GM23248 (cell line): ENCODE measurements at places on chromosomes 11 and 22. TPM values are rescaled to one million over a fixed set of nuclear protein-coding genes. Genes with fewer than 3 reads are reported as not detected.

GRCh38 chr11:9250139-9250582, 15.0 kb downstream of the DENND5A start:
- H3K27ac ChIP-seq = no peak overlapping the region
- 0 out of 2 replicates have a peak, but pooled peaks cover 1% of the 10 kb centered on the region for H3K36me3 ChIP-seq
- H3K4me3 ChIP-seq = no peak overlapping the region
- no peaks in the 10 kb centered on the region for H3K27me3 ChIP-seq
- no peak for DNase-seq
- H3K4me1 ChIP-seq = peaks cover 10% of the 10 kb centered on the region

DNA sequence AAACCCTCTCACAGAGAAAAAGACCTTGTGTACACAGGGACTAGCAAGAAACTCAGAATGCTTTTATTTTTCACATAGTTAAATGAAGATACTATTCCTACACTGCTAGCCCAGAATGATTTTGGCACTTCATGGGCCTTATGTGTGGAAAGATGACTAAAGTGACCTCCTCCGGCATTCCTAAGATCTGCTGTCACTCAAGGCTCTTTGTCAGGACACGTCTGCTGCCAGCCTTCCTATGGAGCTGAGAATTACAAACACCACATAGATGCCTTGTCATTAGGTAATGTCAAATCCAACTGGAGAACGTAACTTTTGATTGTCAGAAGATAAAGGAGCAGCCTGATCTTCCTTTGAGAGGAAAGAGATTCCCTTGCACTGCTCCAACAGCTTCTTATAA, 249.1 kb downstream of the FAT3 start:
- H3K4me1 ChIP-seq = no peaks in the 10 kb centered on the region
- no peaks in the 10 kb centered on the region for H3K36me3 ChIP-seq
- no peaks in the 10 kb centered on the region for H3K27me3 ChIP-seq
- DNase-seq = peak; percentile 36
- no peak overlapping the region for H3K4me3 ChIP-seq

GRCh38 chr11:104086621-104087020, 50.2 kb downstream of the DDI1 start:
- no peaks in the 10 kb centered on the region for H3K27me3 ChIP-seq
- no peak for DNase-seq
- H3K4me3 ChIP-seq = no peak overlapping the region
- no peaks in the 10 kb centered on the region for H3K36me3 ChIP-seq
- H3K4me1 ChIP-seq = no peaks in the 10 kb centered on the region

- H3K4me1 ChIP-seq = no peaks in the 10 kb centered on the region
- H3K27me3 ChIP-seq = no peaks in the 10 kb centered on the region
- no peak for DNase-seq
- H3K4me3 ChIP-seq = no peak overlapping the region
- H3K27ac ChIP-seq = no peak overlapping the region
- H3K36me3 ChIP-seq = no peaks in the 10 kb centered on the region
Measured at GRCh38 chr11:96554236-96554820, 164.5 kb downstream of the JRKL start.

- H3K27me3 ChIP-seq = no peaks in the 10 kb centered on the region
- H3K4me3 ChIP-seq = no peak overlapping the region
- no peak for DNase-seq
- no peaks in the 10 kb centered on the region for H3K36me3 ChIP-seq
Measured at GRCh38 chr11:39668640-39669039, 1790.8 kb downstream of the LRRC4C start.

DNA sequence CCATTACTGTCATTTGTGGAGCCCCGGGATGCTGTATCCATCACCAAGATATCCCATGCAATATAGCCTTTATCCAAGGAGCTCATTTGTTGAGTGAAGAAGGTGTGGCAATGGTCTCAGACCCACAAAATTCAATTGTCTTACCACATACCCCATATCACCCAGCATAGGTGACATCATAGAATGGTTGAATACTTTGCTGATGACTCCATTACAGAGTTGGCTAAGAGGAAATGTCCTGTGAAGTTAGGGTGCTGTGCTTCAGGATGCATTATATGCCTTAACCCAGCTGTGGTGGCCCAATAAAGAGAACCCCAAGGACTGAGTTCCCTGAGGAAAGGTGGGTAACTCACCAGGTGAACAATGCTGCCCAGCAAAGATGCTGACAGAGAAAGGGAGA, 113.7 kb downstream of the EFCAB6 start:
- DNase-seq = peak; percentile 38
- H3K4me1 ChIP-seq = no peaks in the 10 kb centered on the region
- H3K4me3 ChIP-seq = no peak overlapping the region
- H3K27ac ChIP-seq = no peak overlapping the region

The GPHA2 gene
- polyA plus RNA-seq = not detected in 2 replicates

GRCh38 chr11:69320326-69320725, 26.4 kb downstream of the MYEOV start:
- peak overlapping the region; percentile 100; the same call in 1 of the 2 replicates for H3K27ac ChIP-seq
- H3K4me3 ChIP-seq = no peak overlapping the region
- H3K36me3 ChIP-seq = no peaks in the 10 kb centered on the region
- DNase-seq = no peak

The ELF5 gene
- not detected in 2 replicates for polyA plus RNA-seq

DNA sequence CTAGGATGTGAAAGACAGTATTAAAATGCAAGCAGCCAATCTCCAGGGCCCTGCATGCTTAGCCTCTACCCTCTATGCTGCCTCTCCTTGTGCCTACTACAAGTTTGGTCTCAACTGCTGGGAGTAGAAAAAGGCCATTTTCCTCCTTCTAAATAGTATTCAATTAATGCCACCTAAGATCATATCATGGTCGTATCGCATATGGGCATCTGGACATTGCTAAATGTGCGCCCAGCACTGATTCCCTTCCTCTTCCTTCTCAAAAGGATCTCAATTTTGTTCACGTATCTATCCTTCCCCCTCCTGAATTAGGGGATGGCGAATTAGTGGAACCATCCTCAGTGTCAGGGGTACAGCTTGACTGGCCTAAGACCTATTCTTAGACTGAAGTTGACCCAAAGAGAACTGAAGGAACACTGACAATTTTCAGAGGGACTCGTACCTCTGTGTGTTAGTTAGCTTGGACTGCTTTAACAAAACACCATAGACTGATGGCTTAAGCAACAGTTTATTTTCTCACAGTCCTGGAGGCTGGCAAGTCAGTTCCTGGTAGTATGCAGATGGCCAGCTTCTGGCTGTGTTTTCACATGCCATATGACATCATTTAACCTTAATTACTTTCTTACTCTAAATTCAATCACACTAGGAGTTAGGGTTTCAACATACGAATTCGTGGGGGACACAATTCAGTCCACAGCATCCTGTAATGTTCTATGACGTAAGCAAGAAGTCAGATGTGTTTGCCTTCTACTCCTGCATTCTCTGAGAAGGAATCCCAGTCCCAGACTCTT, 8.5 kb upstream of the NUP50 start:
- peak overlapping the region; percentile 45 for H3K27ac ChIP-seq
- peak; percentile 57 for DNase-seq
- H3K27me3 ChIP-seq = no peaks in the 10 kb centered on the region
- H3K36me3 ChIP-seq = 0 out of 2 replicates have a peak, but pooled peaks cover 5% of the 10 kb centered on the region
